ENCODE measurements at places on chromosomes 6 and 20.

DNA sequence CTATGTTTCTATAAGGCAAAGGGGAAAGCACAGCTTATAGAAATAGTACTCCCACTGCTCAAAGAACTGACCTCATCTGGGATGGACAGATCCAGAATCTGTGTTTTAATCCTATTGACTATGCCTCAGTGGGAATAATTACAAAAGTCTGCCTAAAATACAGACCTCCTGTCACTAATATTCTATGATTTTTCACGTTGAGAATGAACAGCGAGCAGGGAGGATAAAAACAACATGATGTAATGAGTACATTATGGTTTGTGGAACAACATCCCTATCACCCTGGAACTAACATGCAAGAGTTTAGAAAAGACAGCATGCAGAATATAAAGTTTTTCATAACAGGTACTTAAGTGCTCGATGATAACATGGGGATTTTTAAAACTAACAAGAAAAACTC, 53.9 kb downstream of the EPHA7 start:
- DNase-seq = no peak

DNA sequence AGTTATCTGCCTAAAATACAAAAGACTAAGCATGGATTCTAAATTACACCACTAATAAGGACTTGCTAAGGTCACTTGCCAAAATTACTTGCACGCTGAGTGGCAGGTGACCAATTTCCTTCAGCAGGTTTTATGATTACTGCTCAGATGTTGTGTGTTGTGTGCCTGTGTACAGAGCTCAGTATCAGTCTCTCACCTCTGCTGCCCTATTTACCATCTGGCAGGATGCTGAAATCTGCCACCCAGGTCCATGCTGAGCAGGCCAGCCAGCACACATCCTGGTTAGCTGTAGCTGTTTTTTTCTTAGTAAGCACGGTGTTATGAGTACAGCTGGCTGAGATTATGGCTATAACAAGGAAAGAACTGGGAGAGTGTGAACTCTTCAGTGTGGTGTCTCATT, 34.0 kb downstream of the ELOVL4 start:
- DNase-seq = no peak

DNA sequence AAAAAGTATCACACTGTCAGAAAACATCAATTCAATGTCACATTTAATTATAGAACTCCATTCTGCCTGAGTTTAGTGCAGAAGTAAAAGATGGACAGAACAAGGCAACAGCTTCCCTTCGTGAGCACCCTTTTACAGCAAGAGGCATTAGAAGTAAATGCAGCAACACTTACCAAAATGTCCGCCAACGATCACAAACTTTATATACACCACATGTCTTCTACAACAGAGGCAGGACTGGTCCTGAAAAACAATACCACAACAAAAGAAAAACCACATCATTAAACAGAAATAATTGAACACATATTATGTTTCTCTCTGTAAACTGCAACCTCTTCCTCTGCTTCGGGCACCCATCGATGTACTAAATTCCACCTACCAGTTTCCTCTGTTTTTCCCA, 92.9 kb downstream of the FYN start:
- DNase-seq = no peak

DNA sequence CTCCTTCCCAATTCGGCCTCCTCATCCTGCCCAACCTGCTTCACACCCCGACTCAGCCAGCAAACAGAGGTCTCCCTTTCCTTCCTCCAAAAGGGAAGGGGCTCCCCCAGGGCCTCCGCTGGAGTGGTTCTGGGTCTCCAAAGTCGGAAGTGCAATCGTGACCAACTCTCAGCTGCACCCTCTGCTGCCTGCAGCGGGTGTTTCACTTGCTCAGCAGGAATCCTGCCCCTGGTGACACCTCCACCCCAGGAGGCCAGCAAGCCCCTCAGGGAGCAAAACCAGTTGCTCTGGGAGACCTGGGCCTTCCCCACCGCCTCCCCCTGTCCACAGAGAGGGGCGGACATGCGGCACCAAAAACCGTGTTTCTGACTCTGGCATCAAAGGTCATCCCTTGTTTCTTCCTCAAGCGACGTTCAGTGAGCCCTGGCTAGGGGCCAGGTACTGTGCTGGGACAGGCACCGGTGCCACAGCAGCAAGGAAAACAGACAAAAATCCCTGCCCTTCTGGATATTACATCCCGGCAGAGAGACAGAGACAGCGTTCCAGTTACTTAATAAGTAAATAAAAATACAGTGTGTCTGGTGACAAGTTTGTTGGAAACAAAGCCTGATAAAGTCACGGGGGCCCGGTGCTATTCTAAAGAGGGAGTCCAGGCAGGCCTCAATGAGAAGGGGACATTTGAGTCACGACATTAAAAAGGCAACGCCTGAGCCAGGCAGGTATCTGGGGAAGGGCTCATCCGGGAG, 219.0 kb downstream of the BMP7 start:
- DNase-seq = no peak

DNA sequence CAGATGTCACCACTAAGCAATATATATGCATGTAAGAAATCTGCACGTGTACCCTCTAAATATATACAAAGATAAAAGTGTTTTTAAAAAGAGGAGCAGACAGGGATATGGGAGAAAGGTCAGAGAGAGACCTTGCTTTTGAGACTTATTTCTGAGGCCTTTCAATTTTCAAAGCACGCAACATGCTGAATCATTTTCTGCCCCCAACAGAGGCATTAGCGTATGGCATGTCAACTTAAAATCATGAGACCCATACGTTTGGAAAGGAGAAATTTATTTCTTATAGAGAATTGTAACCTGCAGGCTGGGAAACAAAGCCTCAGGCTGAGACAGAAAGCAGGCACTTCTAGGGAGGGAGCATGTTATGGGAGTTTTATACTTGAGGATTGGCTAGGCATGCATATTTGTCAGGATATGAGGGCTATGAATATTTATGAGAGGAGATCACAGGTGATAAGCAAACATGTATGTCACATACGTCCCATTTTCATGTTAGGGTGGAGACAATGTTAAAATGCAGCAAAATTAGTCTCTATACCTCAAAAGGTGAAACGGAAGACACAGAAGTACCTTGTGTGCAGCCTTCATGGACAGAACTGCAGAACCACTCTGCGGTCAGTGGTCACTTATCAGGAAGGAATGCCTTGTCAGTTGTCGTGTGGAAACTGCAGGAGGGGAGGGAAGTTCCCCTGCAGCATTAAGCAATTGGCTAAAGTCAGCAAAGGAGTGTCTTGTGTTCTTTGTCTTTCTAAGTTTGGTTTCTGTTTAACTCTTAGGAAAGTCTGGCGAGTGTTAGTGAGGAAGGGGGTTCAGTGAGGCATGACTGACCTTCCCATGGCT, 6.3 kb upstream of the GABRR2 start:
- DNase-seq = no peak

DNA sequence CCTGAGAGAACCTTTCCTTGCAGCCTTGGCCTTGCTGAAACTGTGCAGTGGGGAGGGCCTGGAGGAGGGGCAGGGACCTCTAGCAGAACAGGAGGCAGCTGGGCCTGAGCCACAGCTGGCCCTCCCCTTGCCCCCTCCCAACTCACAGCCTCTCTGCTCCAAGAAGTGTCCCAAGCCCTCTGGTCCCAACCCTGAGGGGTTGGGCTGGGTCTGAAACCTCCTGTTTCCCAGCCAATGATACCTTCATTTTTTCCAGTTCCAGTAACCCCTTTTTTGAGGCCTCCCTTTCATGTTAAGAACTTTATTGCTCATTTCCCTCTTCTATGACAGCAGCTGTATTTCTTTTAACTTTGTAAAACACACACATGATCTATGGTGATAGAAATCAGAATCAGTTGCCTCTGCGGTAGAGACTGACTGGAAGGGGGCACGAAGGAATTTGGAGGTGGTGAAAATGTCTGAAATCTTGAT, 17.9 kb upstream of the ARMC12 start:
- no peak for DNase-seq

DNA sequence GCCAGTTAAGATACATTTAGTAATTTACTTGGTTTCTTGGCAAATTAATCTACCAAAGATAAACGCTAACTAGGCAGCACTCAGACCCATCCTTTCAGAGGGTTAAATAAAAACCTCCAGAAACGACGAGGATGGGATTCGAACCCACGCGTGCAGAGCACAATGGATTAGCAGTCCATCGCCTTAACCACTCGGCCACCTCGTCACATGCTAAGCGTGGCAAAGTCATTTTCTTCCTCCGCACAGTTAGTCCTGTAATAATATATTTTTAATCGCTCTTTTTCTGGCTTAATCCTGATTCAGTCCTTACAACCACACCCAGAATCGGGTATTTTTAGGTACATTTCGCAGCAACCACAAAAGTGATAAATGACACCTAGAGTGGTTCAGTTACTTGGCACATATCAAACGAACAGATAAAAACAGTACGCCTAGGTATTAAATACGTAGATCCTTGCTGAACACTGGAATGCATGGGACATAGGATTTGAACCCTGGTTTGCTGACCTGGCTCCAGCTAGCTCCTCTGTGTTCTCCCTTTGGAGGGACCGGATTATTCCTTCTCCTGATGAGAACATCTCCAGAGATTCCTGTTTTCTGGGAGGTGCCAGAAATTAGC, 71.6 kb downstream of the GPX5 start:
- DNase-seq = no peak

GRCh38 chr6:140366991-140367390, 992.5 kb upstream of the CITED2 start:
- DNase-seq = no peak

DNA sequence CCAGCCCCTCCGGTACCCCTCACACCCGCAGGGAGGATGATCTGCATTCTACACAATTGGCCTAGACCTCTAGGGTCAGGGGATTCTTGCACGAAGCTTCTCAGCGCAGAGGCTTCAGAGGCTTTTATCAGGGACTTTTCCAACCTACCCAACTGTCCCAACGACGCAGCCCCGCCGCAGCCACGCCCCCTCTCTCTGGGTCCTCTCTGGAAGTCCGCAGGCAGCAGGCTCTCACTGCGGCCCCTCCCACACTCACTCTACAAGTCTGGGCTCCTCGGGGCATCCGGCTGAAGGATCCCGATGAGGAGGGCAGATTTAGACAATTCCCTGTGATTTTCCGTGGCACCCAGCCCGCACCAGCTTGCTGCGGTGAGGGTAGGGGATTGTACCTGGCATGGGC, 227.7 kb upstream of the RNF24 start:
- DNase-seq = no peak

DNA sequence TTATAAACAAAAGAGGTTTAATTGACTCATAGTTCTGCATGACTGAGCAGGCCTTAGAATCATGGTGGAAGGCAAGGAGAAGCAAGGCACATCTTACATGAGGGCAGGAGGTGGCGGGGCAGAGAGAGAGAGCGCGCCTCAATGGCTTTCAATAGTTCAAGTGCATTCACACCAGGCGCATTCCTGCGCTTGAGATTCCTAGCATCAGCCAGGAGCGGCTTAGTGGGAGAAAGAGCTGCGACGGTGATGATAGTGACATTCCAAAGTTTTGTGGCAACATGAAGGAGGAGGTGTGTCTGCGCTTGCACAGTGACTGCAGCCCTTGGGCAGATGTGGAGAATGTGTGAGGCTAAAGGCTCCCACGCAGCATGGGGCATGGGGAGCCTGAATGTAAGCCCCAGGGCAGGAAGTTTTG, 25.0 kb upstream of the EMILIN3 start:
- no peak for DNase-seq

DNA sequence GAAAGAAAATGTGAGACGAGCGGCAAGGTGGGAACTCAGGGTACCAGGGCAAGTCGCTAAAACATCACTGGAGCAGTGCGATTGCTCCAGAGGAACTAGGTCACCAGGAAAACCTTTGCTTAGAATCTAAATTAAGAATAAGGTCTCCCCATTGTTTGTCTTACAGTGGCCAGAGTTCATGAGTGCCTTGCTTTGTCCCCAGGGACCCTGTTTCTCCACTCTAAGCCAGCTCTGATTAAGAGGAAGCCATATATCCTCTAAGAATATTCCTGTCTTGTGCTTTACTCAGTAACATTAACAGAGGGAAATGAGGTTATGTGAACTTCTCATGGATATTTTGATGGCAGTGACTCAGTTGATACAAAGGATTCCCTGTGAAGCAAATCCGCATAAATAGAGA, 305.8 kb downstream of the CD83 start:
- DNase-seq = no peak

- DNase-seq = no peak
These were observed 49.8 kb downstream of the GRIK2 start for GRCh38 chr6:101443315-101443714.

GRCh38 chr6:148443798-148444560, 101.3 kb downstream of the SASH1 start:
- no peak for DNase-seq

- DNase-seq = no peak
These were observed 5.2 kb upstream of the SLCO4A1 start for GRCh38 chr20:62637110-62637509.

- no peak for DNase-seq
These were observed 780.1 kb downstream of the TFAP2A start for GRCh38 chr6:9634776-9635175.

- no peak for DNase-seq
These were observed 2.2 kb upstream of the BFSP1 start for GRCh38 chr20:17533396-17533795.

DNA sequence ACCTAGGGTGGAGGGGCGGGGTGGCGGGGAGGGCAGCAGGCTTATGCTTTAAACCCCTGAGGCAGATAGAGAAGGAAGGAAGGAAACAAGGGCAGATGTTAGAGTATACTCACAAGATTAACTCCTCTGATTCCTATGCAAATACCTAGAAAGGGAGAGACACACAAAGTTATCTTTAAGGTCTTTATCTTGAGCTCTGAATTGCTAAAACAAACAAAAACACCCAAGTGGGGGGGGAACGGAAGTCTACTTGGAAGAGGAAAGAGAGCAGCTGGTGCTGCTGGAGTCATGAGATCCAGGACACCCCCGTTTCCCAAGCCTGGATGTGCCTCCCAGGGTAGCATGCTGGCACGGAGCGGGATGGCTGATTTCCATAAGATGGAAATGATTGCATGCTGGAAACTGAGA, 43.4 kb downstream of the PLAGL1 start:
- DNase-seq = no peak

GRCh38 chr20:14030991-14031390, 35.7 kb downstream of the MACROD2 start:
- no peak for DNase-seq

DNA sequence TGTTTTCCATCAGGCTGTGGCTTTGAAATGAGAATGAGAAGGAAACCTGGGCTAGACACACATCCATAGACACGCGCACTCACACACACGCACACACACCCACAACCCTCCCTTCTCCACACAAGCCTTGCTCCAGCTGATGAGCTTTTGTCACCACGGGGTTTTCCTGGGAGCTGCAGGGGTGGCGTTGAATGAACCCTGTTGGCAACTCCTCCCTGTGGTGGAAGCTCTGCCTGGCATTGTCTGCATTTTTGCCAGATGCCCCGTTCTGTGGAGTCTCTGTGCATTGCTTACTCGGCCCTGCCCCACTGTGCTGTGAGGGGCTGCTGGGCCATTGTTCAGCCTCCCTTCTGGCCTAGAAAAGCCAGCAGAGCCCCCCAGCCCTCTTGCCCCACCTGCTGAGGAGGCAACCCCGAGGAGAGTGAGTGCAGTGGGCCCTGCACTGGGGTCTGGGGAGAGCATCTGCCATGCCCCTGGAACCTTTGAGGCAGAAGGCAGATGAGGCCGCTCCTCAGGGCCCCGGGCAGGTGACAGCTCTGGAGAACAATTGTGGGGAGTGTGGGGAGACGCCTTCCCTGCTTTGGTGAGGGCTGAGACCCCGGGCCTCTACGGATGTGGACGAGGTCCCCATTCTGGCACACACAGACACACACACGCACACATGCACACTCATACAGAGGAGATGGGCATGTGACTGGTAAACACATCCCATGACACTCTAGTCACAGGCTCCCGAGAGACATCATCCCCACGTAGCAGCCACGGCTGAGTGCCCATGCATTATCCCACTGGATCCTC, 9.9 kb downstream of the ADIG start:
- DNase-seq = no peak

GRCh38 chr20:56352345-56353055, 6.3 kb upstream of the FAM210B start:
- DNase-seq = no peak

- DNase-seq = no peak
These were observed 945.8 kb upstream of the ADGRB3 start for GRCh38 chr6:67689329-67689728.
